K562 (cell line): ENCODE measurements at places on chromosomes 2 and 18. TPM values are rescaled to one million over a fixed set of nuclear protein-coding genes. Genes with fewer than 3 reads are reported as not detected.

DNA sequence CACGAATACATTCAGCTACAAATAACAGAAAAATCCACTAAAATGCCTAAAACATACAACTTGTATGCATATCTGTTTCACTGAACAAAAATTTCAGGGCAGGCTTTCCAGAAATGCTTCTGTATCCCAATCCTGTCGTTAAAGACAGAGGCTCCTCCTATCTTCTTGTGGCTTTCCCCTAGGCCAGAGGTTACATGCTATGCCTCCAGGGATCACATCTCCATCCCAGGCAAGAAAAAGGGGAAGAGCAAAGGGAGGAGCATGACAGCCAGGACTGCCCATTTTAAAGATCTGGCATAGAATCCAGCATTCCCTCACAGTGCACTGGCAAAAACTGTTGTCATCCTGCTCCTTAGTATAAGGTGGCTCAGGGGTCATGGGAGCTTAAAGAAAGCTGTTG lies 268.7 kb upstream of the SETBP1 start:
- DNase-seq = no peak

DNA sequence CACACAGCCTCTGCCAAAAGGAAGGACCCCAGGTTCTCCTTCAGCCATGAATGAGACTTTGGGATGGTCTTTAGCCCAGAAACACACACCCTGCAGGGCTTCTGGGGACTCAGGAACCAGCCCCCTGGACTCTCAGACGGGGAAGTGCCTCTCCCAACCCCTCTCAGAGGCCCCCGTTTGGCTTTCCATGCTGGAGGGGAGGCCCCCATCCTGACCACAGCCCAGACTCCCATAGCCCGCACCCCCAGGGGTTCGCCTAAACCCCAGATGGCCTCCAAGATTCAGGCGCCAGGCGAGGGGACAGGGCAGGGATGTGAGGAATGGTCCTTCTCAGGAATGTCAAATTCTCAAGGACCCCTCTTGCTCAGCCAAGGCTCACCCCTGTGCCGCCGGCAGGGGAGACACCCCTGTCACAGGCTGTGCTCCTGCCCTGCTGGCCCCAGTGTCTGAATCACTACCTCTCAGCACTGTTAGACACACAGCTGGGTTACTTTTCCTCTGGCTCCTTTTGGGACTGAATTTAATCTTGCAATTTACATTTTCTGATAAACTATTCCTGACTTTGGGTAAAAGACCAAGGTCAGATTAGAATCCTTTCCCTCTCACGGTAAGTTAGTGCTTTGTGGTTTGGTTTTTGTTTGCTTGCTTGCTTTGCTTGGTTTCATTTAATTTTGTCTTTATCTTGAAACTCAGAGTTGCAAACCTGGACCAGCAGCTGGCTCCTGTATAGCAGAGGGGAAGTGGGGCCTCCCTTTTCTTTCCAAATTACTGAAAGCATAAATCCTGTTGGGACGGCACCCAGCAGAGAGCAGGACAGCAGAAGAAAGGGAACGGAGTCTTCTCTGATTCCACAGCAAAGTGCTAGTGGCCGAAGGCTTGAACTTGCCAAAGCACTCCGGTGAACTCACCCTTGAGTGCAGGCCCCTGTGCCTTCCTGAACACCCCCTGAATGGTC lies 198.9 kb upstream of the RAB6C start:
- no peak for DNase-seq

Gene TXNDC2
- 1.4 and 2.5 TPM in 2 replicates for polyA plus RNA-seq

Gene UGT1A10
- not detected in 2 replicates for polyA plus RNA-seq

DNA sequence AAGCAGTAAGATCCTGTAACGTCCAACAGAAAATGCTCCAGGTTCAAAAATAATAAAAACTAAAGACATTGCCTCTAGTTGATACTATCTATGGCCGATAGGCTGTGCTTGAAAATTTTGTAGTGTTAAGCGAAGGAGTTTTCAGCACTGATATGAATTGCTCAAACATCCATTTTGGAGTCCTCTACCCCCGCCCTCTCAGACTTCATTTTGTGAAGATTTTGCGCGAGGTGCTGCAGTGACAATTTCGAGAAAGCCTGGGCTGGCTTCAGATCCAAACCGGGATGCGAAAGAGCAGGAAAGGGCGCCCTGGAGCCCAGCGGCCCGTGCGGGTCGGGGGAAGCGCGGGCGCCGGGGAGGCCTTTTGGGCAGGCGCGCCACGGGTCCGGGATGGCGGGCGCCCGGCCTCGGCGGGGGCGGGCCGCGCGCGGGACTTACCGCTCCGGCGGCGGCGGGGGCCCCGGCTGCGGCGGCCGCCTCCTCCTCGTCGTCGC lies 1.8 kb downstream of the SP3 start:
- no peak for DNase-seq

- no peak for DNase-seq
These were observed 124.0 kb downstream of the GAREM1 start for GRCh38 chr18:32346671-32347070.

GRCh38 chr2:68429311-68429826 lies 37.7 kb downstream of the FBXO48 start:
- no peak for DNase-seq

GRCh38 chr18:57026316-57026715 lies 120.6 kb upstream of the BOD1L2 start:
- no peak for DNase-seq

- no peak for DNase-seq
These were observed 4.4 kb upstream of the KLHL29 start for GRCh38 chr2:23380562-23381065.

GRCh38 chr2:70479816-70480215 lies 73.8 kb downstream of the TGFA start:
- DNase-seq = no peak

GRCh38 chr18:46040747-46041104 lies 31.3 kb downstream of the PSTPIP2 start:
- peak; percentile 30 for DNase-seq

GRCh38 chr2:10784719-10785118 lies 27.9 kb downstream of the PDIA6 start:
- no peak for DNase-seq
